Stimulated activated CD4-positive, alpha-beta T cell treated with anti-CD3 and anti-CD28 coated beads, Interleukin-1b, Interleukin-23, amount 100 ng/mL, for 4 hours (primary cell): ENCODE measurements at places on chromosomes 13 and 19.

DNA sequence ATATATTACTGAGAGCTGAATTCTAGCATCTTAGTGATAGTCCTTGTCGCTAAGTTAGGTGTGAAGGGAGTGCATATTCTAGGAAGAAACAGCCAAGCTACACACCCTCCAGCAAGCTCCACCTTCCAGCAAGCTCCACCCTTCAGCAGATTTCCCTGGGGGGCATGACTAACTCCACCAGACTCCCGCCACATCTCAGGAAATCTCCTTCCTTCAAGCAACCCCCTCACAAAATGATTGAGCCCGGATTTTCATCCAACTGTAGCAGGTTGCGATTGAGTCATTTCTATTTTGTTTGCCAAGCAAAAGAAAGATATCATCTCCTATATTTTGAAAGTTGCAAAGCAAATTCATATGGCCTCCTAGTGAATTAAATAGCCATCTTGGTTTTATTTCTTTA, 162.1 kb upstream of the TMTC4 start:
- no peak for DNase-seq

- no peak for DNase-seq
Observed at GRCh38 chr19:3658004-3658869, 31.6 kb upstream of the CACTIN start.

DNA sequence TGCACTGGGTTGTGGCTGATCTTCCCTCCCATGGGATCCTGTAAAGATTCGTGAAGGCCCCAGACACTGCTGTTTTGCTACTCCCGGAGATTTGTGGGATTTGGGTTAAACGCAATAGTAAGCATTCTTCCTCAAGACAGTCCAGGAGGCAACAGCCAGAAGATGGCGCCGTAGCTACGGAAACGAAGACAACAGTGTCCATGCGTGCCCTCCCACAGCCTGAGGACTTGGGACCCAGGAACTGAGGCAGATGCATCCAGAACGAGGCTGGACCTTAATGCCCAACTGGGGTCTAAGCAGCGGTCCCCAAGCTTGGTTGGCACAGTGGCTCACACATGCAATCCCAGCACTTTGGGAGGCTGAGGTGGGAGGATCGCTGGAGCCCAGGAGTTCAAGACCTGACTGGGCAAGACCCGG, 57.6 kb upstream of the ZNF507 start:
- no peak for DNase-seq

GRCh38 chr13:59367467-59367866, 796.3 kb downstream of the DIAPH3 start:
- no peak for DNase-seq

- no peak for DNase-seq
Observed at GRCh38 chr19:31516756-31517155, 167.5 kb upstream of the TSHZ3 start.

- no peak for DNase-seq
Observed at GRCh38 chr19:38437917-38438316, 4.4 kb downstream of the RYR1 start.
